ENCODE measurements at places on chromosomes 16 and 17.

- no peak for DNase-seq
Observed at GRCh38 chr16:88295671-88296436, 86.9 kb upstream of the ZNF469 start.

DNA sequence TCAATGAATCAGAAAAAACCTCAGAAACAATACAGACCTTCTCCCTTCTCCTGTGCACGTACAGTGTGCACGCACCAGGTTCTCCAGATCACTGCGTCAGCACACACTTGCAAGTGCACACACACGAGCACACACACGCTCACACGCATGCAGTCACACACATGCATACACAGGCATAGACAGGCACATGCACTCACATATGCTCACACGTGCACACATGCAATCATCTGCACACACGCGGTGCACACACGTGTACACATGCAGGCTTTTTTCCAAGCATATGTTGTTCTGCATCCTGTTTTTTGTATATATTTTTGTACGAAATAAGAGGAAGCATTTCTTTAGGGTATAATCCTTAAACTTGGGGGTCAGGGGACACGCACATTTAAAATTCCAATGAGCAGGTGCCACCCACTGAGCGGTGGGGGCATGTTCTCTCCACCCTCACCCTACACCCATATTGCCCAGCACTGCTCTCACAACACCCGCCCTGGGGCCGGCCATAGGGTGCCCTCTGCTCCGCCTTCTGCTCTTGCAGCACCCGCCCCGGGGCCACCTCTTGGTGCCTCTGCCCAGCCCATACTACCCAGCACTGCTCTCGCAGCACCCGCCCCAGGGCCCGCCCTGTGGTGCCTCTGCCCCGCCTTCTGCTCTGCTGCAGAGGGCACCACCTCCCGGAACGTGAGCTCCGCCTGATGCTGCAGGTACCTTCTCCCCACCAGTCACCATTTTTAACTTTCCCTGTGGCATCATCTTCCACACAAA, 20.9 kb downstream of the KLHDC4 start:
- no peak for DNase-seq

DNA sequence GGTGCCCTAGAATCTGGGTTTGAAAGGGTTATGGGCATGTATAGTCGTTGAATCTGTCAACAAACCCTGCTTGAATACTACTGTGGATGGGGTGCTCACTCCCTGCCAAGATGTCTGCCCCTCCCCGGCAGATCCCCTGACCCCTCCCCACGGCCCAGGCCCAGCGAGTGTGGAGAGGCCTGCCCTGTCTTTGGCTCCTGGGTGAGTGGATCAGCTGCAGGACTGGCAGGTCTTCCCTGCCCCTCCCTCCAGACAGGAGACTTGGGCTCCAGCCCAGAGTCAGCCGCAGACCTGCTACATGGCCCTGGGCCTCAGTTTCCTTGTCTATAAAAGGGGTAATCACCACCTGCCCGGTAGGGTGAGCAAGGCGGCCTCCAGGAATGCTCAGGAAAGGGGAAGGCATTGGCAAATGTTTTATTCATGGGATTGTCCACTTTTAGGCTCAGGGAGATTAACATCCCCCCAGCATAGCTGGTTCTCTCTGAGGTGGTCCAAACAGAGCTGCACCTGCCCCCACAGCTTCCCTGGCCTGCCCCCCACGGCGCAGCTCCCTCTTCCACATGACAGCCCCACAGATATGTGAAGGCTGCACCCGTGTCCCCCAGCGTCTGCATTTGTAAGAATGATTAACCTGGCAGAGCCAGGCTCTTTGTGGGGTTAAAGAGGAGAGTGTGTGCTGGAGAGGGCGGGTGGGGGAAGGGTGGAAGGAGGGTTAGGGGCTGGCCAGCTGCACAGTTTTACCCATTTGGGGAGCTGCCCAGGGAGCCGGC, 18.5 kb upstream of the SPNS2 start:
- DNase-seq = no peak

DNA sequence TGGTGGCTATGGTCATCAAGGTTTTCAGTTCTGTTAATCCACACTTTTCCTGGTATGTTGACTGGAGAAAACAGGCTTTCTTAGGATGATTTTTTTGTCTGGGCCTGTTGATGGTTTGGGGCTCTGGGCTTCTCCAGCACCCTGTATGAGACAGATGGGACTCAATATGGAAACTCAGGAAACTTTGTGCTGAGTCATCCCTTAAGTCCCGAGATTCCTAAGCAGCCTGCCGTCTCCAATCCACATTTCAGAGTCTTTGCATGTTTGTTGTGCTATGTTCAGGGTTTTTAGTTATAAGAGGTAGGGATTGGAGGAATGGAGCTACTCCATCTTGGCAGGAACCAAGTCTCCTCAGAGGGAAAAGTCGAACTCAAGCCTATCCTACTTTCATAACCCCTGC, 253.3 kb upstream of the FOXF1 start:
- DNase-seq = no peak

DNA sequence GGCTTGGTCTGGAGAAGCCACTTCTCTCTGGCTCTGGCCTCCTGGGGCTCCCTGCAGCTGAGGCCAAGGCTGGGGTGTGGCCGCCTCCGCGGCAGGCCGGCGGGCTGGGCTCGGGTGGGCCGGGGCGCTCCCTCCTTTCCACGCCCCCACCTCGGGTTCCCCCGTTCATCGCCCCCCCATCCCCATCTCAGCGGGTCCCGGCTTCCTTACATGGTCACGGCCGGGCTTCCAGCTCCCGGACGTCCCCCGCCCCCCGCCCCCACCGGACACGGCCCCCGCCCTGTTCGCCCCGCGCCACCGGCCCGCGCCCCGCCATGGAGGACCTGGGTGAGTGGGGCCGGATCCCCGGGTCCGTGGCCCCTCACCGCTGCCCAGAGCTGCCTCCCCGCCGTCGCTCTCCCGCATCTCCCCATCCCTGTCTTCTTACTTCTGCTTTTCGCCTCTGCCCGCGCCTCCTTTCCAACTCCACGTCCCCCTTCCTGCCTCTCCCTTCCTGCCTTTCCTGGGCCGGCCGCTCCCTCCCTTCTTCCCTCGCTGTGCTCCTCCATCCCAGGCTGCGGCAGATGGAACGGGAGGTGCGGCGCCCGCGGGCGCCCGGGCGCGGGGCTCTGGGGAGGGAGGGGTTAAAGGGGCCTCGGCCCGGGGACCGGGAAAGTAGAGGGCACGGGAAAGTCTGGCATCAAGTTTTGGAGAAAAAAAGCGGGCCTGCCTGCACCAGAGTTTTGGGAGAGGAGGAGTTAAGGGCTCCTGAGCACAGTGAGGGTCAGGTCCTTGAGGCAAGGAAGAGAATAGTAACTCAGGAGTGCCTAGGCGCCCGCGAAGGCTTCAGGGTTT, at the start of gene TGFB1I1:
TGFB1I1 (plus strand) TSS at position 278 of the 834 bp plus-strand sequence; CDS start at position 315, 37 bp downstream.
- peak; percentile 69 for DNase-seq

- DNase-seq = no peak
Observed at GRCh38 chr16:71956486-71956885, 43.7 kb downstream of the PKD1L3 start.

GRCh38 chr17:59439262-59439661, 107.8 kb downstream of the YPEL2 start:
- DNase-seq = no peak

- no peak for DNase-seq
Observed at GRCh38 chr17:53471514-53471913, 351.2 kb upstream of the KIF2B start.

DNA sequence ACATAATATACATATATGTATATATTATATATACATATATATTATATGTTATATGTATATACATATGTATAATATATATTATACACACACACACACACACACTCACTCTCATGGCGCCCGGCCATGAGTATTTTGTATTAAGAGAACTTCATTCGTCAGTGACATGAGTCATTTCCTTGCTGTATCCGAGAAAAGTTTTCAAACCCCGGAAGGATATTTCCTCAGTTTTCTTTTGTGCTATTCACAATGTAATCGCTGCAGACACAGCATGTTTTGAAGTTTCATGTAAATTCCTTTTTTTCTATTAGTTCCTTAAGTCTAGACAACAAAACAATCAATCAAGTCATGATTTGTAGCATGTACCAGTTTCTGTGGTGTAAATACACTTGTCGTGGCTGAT, 33.3 kb downstream of the OR1D5 start:
- DNase-seq = peak; percentile 3

DNA sequence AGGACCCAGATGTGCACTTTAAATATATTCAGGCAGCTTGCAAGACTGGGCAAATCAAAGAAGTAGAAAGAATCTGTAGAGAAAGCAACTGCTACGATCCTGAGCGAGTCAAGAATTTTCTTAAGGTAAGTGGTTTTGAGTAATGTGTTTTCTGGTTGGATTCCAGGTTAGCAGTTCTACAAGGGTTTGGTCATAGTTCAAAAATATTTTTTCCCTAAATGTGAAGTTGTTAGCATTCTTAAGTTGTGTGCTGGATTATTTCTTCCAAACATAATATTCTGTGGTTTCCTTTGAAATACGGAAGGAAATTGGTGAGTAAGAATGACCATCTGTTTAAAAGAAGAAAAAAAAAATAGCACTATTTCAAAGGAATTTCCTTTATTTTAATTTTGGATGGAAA, 38.4 kb downstream of the PTRH2 start:
- peak; percentile 92 for DNase-seq

GRCh38 chr16:84074721-84075120, 32.1 kb upstream of the SLC38A8 start:
- no peak for DNase-seq

DNA sequence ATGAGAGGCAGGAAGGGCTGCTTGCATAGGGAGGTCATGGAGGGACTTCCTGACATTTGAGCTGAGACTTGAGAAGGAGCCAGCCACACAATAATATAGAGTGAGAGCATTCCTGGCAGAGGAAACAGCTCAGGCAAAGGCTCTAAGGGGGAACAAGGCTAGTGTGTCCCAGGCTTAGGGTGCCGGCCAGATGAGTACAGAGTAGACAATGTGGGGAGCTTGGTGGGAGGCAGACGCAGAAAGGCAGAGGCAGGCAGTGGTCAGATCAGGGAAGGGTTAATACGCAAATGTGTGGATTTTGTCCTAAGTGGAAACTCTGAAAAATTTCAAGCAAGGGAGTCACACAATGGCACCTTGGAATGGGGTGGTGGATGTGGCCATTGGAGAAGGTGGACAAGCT, 31.3 kb downstream of the CD300LB start:
- no peak for DNase-seq

DNA sequence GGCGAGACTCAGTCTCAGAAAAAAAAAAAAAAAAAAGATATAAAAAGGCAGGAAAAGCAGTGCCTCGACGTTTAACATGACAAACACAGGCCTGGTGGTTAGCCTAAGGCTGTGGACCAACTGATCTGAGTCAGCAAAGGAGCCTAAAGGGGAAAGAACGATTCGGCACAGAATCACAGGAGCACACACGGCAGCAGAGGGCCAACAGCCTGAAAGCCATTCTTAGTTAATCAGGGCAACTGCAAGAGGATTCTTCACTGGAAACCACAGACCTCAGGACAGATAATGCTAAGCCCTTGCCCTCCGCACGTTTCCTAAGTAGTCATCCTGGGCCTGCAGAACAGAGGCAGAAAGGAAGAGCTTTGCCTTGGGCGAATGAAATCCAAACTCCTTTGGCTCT, 14.7 kb downstream of the TMEM11 start:
- no peak for DNase-seq

DNA sequence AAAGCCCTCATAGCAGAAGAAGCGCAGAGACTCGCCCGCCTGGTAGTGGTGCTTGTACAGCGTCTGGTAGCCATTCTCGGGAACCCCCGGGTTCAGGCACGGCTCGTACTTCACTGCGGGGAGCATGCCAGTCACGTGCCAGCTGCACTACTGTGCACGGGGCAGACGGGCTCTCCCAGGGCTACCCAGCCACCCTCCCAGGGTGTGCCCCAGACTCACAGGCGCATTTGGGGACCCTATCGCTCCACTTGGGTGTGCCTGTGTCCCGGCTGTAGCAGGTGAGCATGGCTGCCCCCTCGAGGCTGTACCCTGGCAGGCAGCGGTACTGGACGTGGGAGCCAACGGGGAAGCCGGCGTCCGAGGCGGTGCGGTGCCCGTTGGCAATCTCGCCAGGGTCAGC, 10.3 kb upstream of the CDIPT start:
- DNase-seq = no peak

DNA sequence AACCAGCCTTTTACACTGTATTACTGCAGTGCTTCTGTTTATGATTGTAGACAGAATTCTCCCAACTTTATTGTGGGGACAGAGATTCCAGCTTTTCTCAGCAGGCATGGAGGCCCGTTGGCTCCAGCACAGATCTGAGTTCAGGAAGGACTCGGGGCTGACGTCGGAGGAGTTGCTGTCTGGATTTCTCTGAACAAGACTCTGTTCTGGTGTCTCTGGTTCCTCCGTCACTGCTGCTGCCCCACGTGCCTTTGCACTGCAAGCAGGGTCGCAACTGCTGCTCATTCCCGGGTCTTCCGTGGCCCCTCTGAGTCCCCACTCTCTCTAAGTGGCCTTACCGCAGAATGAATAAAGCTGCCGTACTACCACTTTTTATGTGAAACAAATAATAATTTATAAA, 88.4 kb downstream of the BANP start:
- no peak for DNase-seq

- DNase-seq = no peak
Observed at GRCh38 chr16:80803339-80804055, 901 bp downstream of the CDYL2 start.

DNA sequence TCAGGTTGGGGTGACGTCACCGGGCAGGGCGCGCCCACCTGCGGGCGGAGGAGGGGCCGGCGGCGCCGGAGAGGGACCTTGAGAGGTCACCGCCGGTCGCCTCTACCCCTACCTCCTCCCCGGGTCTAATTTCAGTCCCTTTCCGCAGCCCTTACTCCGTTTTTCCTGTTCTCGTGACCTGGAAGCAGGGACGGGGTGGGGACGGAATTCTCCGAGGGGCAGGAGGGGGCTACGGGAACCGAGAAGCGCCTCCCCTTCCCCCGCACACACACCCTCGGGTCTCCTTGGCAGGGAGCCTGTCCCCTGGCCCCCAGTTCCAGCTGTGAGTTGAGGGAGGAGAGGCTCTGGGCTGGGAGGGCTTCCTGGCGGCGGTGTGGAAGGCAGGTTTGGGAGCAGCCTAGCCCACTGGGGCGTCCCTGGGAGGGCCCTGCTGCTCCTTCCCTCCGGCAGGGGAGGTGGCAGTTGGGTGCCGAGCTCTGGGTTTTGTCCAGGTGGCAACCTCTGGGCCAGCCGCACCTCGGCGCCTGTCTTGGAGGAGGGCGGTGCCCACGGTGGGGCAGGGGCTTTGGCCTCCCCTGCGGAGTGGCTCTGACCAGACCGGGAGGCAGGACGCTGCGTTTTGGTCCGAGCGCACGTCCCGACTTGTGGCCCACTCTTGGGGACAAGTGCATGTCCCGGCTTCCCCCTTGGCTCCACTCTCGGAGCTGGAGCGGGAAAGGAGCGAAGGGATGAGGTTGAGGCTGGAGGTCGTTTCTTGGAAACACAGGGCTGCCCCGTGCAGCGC, 773 bp downstream of the SYNGR3 start:
- DNase-seq = no peak

DNA sequence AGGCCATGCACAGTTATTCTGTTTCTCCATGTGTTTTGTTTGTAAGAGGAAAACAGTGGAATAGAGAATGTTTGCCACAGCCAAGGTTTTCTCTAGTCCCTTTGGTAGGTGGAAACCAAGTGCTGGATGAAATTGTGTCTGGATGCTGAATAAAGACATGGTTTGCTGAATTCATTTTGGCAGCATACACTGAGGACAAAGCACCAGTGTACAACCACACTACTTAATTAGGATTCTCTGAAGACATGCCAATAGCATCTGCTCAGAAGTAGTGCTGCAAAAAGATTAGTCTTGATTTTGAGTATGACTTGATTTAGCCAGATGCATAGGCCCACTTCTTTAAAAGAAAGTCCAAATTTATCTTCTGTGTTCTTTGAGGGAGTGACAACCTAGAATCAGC, 230.5 kb upstream of the CACNG5 start:
- DNase-seq = no peak

GRCh38 chr17:4125552-4125951, 17.3 kb downstream of the ZZEF1 start:
- DNase-seq = no peak

All from SJSA1 (cell line).